ENCODE measurements at places on chromosomes 4 and X.

DNA sequence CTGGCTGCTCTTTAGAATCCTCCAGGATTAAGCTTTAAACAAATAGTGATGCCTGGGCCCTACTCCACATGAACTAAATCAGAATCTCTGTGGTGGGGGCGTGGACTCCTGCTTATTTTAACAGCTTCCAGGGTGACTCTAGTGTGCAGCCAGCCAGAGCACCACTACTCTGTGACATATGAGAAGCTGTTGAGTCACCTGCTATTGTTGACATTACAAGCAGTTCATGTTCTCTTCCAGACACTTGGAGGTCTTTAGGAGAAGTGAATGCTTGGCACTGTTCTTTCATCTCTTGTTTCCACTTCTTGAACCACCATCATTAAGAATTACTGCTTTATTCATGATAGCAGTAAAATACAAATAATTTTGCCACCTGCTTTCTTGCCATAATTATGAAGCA lies 426 bp upstream of the C4orf51 start:
- no peak for DNase-seq

- DNase-seq = peak; percentile 68
Measured at GRCh38 chr4:53804719-53805118, 213.4 kb upstream of the LNX1 start.

DNA sequence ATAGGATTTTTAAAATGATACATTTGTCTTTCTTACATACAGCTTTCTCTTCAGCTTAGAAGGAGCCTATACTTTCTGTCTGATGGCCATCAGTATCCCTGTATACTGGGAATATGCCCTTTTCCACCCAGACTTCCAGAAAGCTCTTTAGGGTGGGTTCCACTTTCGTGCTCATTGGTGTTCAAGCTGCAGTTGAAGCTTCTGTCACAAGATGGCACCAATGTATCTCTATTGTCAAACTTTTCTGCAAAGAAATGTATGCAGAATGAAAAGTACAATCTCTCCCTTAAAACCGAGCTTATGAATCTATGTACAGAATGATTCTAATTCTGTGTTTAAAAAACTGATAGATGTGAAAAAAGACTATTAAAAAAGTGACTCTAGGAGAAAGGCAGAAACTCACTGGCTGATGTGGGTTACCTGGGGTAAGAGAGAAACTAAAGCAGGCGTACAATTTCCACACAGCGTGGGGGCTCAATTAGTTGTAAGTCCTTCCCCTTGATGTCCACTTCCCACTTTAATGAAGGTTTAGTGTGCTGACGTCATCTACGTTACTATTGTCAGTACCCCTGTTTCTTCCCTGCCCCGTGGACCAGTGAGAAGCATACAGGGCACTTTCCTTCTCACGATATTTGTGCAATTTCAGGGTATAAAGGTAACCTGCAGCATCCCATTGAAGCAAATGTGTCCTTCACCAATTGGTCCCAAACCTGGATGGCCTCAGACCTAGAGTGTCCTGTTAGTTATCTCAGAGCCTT lies 57.3 kb upstream of the TCEAL2 start:
- DNase-seq = no peak

GRCh38 chr4:143473334-143474126 lies 40.0 kb upstream of the SMARCA5 start:
- DNase-seq = no peak

DNA sequence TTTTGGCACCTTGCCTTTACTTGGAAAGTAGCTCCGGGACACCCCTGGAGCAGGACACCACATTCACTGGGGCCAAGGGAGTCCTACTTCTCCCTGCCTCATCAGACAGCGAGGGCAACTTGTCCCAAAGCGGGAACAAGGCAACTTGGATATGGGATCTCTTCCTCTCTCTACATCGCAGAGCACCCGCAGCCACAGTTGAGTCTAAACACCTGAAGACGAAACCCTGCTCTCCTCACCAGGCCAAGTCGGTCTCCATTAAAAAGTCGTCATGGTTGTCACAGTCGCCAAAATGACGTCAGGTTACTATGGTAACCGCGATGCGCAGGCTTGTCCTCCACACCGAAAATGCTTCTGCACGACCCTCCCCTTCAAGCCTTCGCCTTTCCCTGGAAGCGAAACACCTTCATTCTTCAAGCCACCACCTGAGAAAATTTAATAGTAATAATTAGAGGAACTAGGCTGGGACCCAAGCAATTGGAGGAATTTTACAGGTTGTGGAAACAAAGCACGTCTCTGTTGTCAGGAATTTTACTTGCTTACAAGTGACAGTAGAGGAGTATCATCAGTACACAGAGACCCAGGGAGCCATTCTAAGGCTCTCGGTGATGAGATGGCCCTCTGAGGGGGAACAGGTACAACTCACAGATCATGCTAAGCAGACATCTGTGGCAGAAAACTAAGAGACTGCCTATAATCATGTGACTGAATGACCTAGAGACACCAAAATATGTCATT lies 30.5 kb upstream of the TCEAL4 start:
- DNase-seq = no peak

GRCh38 chr4:122360754-122361153 lies 18.1 kb upstream of the ADAD1 start:
- DNase-seq = no peak

GRCh38 chr4:4791299-4792111 lies 68.0 kb upstream of the MSX1 start:
- no peak for DNase-seq

DNA sequence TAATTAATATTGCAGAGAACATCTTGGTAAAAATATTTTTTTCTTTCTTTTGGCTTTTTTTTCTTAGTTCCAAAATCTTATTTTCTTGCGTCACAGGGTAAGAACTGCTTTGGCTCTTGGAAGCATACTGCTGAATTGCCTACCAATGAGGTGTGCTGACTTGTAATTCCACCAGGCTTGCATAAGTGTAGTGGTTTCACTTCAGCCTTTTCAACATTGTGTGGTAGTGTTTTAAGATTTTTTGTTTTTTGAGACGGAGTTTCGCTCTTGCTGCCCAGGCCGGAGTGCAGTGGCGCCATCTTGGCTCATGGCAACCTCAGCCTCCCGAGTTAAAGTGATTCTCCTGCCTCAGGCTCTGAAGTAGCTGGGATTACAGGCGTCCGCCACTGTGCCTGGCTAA lies 42.4 kb downstream of the N4BP2 start:
- DNase-seq = no peak

- DNase-seq = no peak
Measured at GRCh38 chrX:28659269-28659668, 72.0 kb downstream of the IL1RAPL1 start.

- no peak for DNase-seq
Measured at GRCh38 chr4:19025031-19025430, 1003.5 kb upstream of the LCORL start.

- no peak for DNase-seq
Measured at GRCh38 chr4:71680706-71681105, 103.2 kb downstream of the GC start.

DNA sequence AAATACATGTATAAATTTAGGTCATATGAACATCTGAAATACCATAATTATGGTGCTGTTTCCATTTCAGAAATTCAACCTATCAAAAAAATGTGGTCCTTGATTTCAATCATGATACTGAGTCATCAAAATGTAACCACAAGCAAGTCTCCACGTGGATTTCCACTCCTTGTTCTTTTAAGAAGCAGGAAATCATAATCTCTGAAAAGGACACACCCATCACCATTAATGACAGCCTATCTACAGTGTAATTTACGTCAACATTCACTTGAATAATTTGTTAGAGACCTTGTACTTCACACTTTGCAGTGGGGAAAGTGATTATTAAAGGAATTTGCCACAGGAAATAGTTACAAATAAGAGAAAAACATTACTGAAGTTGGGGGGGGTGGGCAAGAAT lies 17.7 kb upstream of the SLC7A11 start:
- DNase-seq = no peak

DNA sequence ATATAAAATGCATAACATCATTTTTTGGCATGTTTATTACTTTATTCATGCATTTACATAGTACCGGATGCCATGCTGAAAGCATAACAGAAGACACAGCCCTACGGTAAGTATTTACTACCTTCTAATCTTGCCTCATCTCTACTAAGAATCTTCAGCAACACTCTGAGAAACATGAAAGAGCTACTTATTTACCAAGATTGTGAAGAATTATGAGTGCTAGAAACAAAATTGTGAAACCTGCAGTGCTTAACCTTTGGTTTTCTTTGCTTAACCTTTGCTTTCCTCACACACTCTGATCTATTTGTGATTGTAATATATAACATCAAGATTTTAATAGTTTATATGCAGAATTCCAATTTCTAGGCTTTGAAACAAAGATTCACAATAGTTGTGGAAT lies 7.4 kb downstream of the ANTXR2 start:
- no peak for DNase-seq

DNA sequence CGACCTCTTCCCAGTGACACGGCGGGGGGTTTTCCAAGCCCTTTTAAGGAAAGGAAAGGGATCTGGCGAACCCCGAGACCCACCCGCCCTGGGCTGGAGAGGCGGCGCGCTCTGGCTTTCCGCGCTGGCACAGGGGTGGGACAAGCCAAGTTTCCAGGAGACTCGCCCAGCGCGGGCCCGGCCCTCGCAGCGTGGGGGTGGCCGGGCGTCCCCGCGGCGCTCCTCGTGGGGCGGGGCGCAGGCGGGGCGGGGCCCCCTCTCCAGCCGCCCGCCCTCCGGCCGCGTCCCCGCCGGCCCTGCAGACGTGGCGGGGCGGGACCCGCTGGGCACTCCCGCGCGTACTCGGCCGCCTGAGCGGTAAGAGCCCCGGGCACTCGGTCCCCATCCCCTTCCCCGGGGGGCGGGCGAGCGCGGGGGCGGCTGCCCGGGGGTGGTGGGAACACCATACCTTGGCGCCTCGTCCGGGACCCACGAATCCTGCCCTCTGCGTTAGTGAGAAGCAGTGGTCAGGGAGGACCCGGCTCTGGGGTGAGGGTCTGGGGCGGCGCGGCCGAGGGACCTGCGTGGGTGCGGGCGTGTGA lies at the start of gene FAM114A1:
Gene FAM114A1 (plus strand): TSS at position 329 of the 581 bp plus-strand sequence. CDS start 10,273 bp downstream, outside the sequence.
- peak; percentile 90 for DNase-seq

DNA sequence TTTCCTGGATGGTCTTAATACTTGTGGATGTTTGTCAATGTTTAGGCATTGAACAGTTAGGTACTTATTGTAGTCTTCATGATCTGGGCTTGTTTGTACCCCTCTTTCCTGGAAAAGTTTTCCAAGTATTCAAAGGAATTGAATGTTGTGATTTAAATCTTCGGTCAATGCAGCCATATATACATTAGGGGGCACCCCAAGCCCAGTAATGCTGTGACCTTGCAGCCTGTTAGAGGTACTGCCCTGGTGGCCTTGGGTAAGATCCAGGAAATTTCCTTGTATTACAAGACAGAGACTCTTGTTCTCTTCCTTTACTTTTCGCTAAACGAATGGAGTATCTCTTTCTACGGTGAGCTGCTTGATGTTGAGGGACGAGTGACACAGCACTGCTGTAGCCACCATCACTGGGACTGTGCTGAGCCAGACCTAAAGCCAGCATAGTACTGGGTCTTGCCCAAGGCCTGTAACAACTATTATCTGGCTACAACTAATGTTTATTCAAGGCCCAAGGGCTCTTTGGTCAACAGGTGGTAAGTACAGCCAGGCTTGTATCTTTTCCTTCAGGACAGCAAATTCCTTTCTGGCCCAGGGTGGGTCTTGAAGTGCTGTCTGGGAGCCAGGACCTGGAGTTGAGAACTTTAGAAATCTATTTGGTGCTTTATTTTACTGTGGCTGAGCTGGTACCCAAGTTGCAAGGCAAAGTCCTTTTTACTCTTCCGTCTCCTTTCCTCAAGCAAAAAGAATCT lies 118.3 kb upstream of the ATOH1 start:
- DNase-seq = no peak

DNA sequence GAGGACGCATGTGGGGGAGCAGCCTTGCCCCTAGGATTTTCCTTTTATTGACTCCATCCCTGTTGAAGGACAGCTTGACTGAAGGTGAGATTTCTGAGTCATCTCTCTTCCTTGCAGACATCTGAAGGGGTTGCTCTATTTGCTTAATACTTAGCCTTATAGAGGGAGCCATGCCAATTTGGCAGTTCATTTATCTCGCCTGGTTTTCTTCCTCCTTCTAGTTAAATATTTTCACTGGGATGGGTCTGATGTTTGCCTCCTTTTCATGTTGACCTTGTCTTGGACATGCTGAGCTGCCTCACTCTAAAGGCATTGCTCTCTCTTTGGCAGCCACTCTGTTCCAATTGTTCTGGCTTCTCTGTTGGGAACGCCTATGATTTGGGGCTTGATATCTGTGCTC lies 151.0 kb upstream of the PSAPL1 start:
- no peak for DNase-seq

- no peak for DNase-seq
Measured at GRCh38 chrX:74408304-74408703, 13.0 kb upstream of the SLC16A2 start.

DNA sequence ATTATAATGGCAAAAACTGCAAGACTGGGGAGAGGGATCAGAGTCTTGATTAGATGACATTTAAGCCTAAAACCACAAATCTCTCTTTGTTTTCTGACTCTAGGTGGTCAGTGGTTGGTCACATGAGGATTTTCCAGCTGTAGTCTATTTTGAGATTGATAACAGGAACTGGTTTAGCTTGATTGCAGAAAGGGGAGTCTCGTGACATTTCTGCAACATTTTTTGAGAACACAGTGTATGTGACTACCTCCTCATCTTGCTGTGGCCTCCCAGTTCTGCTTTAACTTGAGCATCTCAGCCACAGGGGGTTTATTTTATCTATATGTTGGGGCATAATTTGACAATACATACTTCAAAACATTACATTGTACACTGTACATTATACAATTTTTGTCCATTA lies 726.4 kb upstream of the MAGEB2 start:
- DNase-seq = no peak

- DNase-seq = no peak
Measured at GRCh38 chr4:118270492-118270891, 82.3 kb downstream of the PRSS12 start.

DNA sequence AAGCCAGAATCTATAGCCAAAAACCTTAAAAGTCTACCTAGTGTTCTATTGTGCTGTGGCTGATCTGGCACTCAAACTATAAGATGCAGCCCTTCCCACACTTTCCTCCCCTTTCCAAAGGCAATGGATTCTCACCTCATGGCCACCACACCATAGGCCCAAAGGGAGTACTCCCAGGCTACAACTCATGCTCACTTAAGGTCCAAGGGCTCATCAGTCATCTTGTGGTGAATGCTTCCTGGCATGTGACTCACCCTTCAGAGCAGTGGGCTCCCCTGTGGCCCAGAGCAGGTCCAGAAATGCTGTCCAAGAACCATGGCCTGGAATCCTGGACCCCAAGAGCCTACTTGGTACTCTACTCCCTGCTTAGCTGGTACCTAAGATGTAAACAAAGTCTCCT lies 181.0 kb downstream of the CHRDL1 start:
- DNase-seq = no peak

DNA sequence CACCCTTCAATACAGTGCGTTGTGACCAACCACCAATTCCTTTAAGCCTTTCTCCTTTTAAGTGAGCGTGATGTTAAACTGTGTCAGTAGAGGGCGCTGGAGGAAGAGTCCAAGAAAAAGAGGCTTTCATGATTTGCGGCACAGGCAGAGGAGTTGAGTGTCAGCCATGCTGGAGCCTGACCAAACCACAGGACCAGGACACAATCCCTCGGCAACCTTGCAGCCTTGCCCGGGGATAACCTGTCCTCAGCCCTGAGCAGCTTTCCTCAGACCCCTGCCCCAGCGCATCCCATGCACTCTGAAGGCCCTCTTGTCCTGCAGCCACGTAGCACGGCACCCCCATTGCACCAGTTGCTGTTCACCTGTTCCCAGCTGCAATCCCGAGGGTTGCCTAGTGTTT lies 53.5 kb upstream of the SMIM31 start:
- DNase-seq = no peak
